ENCODE measurements at places on chromosomes 7 and 10.

DNA sequence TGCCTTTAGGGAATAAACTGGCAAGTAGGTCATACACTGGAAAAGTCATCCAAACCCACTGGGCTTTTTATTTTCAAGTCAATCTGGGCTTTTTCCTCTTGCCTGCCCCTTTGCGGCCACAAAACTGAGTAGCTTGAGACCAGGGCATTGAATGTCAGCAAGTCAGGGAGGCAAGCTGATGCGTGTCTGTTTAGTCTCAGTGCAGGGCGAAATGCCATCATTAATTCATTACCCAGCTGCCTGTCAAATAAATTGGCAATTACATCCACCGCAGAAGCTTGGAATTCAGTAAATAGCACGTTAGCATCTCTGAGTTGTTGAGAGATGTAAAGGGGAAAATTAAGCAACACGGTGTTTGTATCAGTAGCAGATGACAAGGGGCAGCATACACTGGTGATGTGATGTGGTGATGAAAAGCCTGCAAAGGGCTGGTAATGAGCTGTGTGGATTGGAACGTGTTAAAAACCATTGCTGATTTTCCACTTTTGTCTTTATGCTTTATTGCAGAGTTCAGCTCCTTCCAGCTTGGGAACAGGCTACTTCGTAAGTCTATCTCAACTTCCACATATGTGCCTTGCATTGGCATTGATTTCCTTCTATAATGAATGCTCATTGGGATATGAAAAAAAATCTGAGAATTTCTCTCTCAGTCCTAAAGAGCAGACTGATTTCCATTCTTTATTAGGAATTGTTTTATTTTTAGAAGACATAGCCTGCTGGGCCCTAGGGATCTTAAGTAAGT is 535.9 kb downstream of the AUTS2 start:
- DNase-seq: no peak

DNA sequence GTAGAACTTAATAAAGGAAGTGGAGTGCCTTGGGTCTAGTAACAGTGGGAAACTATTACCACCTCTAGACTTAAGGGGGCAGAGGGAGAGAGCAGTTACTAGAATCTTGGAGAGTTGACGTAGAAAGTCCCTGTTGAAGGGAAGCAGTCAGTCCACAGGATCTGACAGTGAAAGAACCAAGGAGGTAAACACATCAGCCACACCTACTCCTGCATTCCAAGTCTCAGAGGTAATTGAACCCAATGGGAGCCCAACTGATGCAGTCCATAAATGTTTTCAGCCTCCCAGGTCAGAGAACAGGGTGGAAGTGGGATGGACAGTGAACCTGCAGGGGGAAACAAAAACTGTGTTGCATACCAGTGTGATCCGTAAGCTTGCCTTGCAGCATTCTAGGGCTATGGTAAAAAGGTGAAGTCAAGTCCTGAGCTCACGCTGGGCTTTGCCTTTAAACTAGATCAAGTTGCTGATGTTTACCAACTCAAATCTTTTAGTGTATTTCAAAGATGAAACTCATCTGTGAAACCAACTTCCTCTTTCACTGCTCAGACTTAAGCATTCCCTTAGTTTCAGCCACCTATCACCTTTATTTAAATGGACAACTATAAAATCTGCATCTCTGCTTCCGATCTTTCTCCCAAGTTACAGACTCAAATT is 57.2 kb downstream of the SLC16A12 start:
- DNase-seq: no peak

DNA sequence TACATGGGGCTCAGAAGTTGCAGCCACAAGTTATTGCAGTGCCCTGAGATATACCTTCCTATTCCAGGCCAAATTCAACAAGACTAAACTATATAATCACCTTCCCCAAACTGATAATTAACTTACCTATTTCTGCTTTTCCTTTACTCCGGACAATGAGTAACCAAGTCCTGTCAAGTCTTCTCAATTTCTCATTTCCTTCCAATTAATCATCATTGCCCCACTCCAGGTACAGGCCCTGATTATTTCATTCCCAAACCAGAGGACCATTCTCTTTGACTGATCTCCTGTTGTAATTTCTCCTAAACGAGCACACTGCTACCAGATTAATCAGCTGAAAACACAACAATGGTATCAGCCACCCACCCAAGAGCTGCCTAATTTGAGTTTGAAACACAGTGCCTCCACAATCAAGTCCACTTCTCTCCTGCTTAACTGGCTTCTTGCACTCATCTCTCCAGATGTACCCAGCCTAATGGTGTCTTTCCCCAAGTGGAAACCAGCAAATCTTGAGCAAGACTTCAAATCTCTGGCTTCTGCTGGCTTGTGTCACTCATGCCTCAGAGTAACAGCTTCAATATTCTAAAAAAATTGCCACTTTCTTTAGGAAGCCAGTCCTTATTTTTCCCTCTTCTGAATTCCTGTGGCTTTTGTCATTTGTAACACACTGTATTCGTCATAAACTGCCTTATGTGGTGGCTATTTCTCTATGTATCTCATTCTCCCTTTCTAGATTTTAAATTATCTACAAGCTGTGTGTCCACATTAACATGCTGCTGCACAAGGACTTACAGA is 89.1 kb downstream of the CDK6 start:
- no peak for DNase-seq

DNA sequence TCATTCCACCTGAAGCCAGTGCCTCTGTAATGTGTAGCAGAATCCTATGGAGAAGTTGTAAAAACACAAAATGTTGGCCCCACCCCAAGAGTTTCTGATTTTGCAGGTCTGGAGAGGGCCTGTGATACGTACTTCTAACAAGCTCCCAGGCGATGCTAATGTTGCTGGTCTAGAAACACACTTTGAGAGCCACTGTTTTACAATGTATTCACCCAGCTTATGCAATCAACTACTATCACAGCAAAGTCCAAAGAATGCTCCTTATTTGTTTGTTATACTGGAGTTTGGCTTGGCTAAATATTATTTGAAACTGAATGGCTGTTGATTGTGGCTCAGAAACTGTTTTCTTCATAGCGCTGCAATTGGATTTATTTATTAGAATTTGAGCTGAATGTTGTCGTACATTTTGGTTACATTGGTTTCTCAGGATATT is 44.3 kb downstream of the DNAJB9 start:
- DNase-seq: no peak

- no peak for DNase-seq
These were observed 256.0 kb upstream of the AUTS2 start for GRCh38 chr7:69342154-69342884.

- no peak for DNase-seq
These were observed 7.0 kb upstream of the DPYSL4 start for GRCh38 chr10:132179551-132180392.

DNA sequence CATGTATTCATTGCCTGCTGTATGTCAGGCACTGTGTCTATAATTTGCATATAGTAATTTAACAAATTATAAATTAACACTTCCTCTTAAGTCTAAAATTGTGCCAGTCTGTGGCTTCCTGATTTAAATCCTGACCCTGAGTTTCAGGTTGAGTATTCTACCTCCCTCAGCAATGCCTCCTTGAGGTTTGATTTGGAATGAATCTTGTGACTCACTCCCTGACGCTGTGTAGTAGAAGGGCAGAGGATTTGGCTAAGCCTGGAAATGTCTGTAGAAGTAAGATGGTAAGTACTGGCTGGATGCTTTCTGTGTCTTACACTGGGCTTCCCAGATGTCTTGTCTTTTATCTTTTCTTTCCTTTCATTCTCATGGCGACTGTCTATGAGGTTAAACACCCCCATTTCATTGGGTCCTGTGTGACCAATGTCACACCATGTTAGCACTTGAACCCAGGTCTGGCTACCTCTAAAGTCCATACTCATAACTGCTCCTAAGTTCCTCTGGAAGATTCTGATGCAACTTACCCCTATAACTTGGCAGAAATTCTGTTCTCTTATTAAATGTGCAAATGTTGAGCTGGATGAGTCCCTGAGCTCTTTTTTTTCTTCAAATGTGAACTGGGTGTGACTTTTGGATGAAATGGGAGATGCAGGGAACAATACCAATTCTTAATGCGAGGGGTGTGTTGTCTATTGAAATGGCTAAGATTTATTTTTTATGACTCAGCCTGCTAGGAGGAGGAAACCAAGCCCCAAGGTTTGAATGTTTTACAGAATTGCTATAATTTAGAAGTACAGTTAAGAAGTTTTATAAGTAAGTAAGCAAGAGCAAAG is 48.5 kb downstream of the PLCE1 start:
- DNase-seq: no peak

DNA sequence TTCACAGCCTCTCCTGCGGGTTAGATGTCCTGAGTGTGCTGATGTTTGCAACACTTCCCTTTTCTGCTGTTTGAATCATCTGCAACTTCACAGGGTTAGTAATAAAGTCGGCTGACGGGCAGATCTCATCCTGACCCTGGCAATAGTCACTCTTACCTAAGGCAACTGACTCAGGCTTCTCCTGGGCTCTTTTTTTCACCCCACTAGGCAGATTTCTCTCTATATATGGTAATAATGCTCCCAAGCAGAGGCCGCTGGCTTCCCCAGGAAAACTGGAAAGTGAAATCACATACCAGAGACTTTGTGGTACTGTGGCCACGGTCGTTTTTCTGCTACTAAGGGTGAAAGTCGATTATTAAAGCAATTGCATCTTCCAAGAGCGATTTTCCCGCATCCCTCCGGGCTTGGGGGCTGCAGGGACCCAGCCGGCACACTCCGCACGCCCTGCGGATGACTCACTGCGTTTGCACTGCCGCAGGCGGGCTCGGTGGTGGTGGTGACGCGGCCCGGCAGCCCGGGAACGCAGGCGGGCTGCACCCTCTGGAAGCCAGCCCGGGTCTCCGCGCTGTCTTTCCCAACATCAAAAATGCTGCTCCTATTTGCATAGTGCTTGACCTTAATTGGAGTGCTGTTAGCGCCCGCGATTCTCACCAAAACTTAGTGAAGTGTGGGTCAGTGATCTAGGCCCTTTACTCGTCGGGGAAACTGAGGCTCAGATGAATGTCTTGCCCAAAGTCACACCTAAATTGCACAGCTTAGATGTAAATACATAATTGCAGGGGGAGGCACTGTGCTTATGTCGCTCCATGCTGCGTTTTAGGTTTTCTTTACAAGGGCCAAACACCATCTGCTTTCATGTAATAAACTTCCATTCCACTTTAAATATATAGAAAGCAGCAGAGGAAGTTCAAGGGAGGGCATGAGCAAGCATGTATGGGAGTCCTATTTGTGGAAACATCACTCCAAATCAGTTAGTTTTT is 47.6 kb upstream of the ITGB1 start:
- peak; percentile 58 for DNase-seq

GRCh38 chr10:486206-486605 is 203.3 kb downstream of the DIP2C start:
- no peak for DNase-seq

DNA sequence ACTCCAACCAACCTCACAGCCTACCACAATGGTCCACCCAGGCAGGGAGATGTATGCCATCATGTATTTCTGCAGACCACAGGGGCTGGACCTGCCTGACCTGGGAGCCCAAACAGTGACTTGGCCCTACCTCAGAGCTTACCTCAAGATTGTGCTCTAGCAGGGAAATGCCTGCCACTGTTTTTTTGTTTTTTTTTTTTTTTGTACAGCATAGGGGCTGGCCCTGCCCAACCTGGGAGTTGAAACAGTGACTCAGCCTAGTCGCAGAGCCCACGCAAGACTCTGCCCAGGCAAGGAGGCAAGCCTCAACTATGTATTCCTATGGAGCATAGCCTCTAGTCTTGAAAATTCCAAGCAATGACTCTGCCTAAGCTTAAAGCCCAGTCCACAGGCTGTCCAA is 39.3 kb upstream of the CDK6 start:
- peak; percentile 39 for DNase-seq

GRCh38 chr7:55472928-55473725 is 99.2 kb downstream of the VOPP1 start:
- peak; percentile 46 for DNase-seq

- DNase-seq: no peak
These were observed 30.8 kb downstream of the ARHGAP19 start for GRCh38 chr10:97261656-97262055.

GRCh38 chr10:62665771-62666170 is 138.7 kb upstream of the ADO start:
- no peak for DNase-seq

DNA sequence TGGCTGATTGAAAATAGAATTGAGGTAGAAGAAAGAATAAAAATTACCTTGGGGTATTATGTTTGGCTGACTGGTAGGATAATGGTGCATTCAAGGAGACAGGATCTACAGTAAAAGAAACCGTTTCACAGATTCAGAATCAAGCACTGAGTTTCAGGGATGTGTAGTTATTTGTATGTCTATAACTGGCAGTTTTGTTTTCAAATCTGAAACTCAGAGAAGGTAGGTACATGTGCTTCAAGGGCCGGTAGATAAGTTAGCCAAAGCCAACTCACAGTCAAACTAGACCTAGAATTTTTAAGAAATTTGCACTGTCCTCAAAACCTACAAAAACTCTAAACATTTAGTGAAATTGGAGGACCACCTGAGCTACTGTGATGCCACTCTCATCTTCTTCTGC is 191.5 kb downstream of the FOXP2 start:
- no peak for DNase-seq

- no peak for DNase-seq
These were observed 62.4 kb upstream of the WDR11 start for GRCh38 chr10:120788771-120789170.

DNA sequence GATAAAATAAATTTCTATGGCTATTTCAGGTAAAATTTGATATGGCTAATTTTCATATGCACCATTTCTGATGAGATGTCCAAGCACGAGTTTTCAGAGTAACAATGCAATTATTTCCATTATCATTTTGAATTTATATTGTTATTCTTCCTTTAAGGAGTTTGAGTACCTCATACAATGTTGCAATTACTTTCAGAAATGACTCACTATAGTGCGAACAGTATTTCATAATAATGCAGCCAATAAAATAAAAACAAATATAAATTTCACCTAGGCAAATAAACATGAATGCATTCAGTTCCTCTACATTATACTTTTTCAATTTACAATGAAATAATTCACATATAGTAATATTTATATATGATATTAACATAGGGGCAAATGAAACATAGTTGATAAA is 78.8 kb upstream of the LRRN3 start:
- DNase-seq: no peak

- DNase-seq: no peak
These were observed 76.1 kb upstream of the PITRM1 start for GRCh38 chr10:3248526-3249306.

DNA sequence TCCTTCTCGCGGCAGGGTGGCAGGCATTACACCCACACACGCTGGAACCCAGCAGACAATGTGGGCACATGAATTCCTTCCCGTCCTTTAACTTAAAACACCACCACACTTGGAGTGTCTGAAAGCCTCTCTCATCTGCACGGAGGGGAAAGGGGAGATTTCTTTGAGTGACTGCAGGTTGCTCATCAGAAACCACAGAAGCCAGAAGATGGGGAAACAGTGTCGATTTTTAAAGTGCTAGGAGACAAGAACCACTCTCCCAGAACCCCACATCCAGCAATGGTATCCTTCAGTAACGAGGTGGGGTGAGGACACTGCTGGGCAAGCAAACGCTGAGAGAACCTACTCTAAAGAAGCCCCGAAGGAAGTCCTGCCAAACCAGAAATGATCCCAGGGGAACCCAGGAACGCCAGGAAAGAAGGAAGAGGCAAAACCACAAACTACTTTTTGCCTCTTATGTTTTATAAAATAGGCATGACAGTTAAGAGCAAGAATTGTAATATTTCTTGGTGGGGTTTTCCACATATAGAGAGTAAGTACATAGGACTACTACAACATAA is 254.3 kb downstream of the ELFN1 start:
- DNase-seq: peak; percentile 34

- DNase-seq: peak; percentile 83
These were observed 75.7 kb upstream of the EFCAB10 start for GRCh38 chr7:105656922-105657521.
